ENCODE measurements at places on chromosomes 3 and 15.

- no peak for DNase-seq
These were observed 741.1 kb downstream of the VGLL3 start for GRCh38 chr3:86249833-86250232.

GRCh38 chr3:33575311-33575710, 135.1 kb upstream of the UBP1 start:
- no peak for DNase-seq

DNA sequence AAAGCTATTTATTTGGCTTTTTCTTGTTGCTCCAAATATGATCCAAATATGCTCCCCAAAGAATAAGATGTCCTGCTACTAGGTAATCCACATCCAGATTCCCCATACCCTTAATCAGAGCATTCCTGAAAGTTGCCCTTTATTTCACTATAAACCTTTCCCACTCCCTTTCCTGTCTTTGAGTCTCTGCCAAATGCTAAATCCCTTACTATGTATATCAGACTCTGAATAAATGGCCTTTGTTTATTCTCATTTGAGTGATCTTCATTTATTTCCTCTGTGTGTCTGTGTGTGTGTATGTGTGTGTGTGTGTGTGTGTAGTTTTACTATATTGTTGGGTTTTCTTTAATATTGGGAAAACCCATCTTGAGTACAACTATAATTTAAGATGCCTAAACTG, 7.0 kb upstream of the SPICE1 start:
- DNase-seq = no peak

DNA sequence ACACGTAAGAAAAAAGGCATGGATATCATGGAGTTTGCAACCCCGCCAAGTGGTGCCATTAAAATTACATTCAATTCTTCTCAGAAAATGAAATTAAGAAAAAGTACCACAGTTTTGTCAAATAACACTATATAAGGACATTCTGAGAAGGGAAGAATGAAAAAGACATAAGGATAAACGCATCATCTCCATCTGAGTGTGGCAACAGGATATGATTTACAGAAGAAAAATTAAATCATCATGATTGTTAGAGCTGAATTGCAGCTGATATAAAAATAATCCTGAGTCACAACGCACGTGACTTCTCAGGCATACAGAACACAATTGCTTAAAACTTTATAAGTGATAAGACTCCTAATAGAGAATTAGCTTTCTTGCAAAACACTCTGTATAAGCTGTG, 133.8 kb downstream of the GREM1 start:
- no peak for DNase-seq

DNA sequence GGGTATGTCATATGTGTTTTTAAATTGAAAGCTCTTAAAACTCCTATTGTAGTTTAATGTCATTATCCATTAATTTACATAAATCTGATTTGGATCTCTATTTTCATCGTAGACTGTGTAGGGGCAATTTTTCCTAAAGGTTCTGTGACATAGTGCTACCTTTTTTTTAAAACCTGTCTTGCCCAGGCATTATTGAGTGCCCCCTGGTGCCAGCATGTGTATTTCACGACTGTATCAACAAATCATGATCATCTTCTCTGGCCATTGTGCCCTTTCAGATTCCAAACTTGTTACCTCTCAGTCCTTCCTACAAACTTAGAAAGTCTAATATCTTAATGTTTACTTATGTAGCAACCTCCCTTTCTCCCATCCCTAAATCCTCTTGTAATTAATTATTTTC, 97.2 kb upstream of the FLNB start:
- DNase-seq = no peak
